Activated naive CD4-positive, alpha-beta T cell treated with Interleukin-2 at 50 U/mL for 16 hours (primary cell): ENCODE measurements at places on chromosomes 11 and 22.

GRCh38 chr11:78902771-78903507 lies 328.3 kb upstream of the NARS2 start:
- DNase-seq = no peak

- no peak for DNase-seq
Observed at GRCh38 chr22:47943729-47944700, 1181.6 kb downstream of the TBC1D22A start.

DNA sequence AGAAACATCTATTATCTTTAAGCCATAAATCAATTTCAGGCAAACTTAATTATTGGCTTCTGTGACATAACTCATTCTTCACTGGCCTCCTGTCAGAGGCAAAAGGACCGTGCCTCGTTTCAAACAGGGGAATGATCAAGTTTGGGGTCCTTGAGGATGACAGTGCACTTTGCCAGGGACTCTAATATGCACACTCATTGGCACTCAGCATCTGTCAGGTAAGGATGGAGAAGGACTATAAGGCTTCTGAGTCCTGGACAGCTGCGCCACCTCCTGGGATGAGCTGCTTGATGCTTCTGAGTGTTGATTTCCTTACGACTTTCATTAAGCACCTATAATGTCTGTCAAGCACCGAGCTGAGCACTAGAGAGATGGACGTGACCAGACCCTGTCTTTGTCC lies 20.2 kb downstream of the BPIFC start:
- DNase-seq = peak; percentile 6

- DNase-seq = peak; percentile 83
Observed at GRCh38 chr22:19478901-19479354, at the start of gene UFD1. TSS of gene UFD1 (minus strand) at chr22:19479193. CDS start at chr22:19479085, 108 bp downstream.

DNA sequence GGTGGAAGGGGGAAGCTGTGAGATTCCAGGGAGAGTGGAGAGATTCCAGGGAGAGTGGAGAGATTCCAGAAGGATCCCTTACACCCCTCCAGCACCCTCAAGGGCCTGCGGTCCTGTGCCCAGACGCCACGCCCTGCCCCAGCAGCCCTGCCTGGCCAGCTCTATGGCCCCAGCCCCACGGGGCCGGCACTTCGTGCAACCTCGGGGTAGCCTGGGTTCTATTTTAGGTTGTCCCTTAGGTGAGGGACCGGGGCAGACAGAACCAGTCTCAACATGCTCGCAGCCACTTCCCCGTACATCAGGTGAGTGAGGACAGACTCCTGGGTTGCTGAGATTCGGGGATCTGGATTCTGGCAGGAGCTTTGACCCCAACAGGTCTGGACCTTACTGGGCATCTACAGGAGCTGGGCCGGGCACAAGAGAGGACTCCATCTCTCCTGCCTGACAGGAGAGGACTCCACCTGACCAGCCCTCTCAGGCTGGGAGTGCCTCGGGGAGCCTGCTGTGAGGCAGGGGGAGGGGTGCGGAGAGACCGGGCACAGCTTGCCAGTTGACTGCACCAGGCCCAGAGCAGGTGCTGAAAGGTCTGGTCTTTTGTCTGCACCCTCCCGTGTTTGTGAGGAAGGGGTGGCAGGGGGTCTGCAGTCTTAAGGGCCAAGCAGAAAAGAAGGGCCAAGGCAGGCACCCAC lies 8.5 kb upstream of the ADORA2A start:
- no peak for DNase-seq

DNA sequence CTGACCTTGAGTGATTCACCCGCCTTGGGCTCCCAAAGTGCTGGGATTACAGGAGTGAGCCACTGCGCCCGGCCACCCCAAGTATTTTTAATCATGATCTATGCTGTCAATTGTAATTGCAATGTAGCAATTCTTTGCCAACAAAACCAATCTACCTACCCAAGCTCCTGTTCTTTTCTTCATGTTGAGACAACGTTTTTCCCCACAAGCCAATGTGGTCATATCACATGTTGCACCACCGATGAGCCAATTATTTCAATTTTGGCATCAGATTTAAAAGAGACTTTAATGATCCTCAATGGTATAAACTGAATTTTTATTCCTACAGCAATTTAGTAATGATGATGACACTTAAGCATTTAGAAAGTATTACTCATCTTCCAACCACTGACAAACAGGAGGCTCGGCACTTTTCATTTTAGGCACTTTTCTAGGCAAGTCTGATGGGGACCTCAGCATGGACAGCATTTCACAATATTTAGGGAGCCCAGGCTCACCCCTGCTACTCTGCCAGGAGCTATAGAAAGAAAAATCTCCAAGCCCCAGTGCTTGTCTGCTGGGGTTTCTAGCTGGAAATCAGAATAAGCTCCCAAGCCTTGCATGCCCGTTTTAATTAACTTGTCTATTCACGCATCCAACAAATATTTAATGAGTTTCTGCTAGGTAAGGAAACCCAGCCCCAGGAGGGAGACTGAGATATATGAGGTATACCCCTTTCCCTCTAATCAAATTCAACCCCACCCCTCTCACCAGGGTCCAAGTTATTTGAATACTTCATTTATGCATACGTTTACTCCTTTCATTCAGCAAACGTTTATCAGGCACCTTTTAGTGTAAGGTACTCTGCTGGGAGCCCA lies 291.4 kb downstream of the ST3GAL4 start:
- no peak for DNase-seq

DNA sequence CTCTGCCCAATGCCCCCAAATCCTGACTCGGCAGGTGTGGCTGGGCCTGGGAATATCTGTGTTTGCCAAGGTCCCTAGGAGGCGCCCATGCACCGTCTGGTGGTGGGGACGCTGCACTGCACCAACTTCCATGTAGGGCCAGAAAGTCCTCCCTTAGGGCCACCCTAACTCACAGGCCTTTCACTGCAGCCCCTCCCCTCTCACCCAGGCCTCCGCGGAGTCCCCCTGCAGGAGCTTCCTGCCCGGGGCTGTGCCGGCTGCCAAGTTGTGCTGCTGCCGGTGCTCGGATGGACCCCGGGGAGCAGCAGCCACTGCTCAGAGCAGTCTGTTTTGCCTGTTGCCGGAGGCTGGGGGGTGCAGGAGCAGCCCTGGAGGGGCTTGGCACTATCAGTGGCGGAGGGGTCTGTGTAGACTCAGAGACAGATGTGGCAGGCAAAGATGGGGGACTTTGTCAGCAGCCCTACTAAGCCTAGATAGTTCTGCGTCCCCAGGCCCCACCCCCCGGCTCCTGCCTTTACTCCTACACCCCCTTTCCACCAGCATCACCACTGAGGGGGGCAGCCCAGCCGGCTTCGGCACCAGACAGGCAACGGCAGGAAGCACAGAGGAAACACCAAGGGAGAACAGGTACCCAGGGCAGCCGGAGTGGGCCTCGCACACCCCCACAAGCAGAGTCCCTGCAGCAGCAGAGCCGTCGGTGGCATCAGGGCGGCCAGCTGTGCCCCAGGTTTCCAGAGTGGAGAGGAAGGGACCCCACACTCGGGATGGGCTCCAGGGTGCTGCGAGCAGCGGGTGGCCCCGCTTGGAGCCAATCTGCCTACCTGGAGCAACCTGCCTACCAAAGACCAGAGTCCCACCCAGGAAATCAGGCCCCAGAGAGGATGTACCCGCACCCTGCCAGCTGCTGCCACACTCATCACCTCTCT lies 124.3 kb downstream of the TRIM29 start:
- no peak for DNase-seq

DNA sequence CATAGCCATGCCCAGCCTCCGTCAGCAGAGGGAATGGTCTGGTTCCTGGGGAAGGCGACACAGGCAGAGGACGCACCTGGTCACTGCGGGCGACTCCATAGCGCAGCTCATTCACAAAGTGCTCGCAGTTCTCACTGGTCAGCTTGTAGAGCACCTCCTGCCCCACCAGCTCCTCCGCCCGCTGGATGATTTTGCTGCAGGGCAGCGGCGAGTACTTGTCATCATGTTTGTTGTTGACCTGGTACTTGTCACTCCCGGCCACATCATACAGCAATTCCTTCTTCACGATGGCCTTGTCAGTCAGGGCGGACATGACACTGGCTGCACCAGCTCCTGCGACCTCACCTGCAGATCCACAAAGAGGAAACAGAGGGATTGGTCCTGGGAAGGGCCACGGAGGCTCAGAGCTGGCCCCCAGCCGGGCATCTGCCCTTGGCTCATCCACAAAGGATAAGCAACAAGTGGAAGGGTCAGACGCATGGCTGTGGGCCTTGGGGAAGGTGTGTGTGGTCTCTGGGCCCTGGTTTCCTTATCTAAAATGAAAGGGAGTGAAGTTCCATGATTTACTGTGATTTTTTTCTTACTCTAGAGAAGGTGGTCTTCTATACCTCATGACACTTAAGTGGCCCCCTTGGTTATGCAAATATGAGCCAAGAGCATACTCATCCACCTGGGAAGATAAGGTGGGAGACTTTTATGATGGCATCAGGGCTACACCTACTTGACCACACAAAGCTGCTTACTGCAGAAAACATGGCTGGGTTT lies 24.0 kb downstream of the PLAAT3 start:
- no peak for DNase-seq

DNA sequence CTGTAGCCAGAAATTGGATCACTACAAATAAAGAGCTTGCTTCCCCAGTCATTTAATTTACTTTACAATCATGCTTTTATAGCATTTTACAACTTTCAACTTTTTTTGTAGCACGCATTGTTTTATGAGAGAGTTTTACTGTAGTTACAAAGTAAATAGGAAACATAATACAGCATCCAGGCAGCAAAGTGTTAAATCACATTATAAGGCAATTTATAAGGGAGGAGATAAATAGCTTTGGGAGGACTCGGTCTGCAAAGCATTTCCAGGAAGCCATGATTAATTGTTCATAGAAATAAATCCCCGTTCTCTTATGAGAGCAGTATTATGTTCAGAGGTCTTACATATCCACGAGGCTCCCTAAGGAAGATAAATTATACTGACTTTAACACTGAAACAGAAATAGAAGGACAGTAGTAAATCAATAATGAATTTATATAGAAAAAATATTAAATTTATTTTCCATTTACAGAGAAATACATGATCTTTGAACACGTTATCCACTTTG lies 792.6 kb upstream of the RAG2 start:
- DNase-seq = no peak

DNA sequence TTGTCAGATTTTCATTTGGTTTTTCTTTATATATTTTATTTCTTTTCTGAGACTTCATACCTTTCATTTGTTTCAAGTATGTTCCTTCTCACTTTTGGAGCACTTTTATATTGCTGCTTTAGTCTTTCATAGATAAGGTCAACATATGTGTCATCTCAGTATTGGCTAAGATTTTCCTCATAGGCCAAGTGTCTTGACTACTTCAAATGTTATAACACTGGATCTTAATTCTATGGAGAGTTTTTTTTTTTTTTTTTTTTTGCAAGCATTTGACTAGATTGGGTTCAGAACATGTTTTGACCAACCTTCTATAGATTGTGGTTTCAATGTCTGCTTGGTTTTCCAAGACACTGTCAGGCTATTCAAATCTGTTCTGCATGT lies 69.0 kb upstream of the NARS2 start:
- no peak for DNase-seq

DNA sequence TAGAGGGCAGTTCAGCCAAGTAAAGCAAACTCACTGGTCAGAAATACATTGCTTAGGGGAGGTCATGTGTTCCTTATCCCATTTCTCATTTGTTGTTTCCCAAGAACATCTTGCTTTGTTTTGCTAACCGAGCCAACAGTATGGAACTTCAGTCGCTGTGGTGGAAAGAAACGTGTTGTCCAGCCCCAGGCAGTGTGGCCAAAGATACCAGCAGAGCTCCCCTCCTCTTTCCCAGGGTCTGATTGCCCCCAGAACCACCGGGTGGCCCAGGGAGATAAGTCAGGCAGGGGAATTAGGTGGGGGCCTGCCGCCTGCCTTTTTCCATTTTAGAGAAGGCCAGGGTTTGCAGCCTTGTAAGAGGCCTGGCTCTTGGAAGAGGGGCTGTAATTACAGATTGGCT lies 98.7 kb upstream of the CRYBB3 start:
- DNase-seq = no peak

DNA sequence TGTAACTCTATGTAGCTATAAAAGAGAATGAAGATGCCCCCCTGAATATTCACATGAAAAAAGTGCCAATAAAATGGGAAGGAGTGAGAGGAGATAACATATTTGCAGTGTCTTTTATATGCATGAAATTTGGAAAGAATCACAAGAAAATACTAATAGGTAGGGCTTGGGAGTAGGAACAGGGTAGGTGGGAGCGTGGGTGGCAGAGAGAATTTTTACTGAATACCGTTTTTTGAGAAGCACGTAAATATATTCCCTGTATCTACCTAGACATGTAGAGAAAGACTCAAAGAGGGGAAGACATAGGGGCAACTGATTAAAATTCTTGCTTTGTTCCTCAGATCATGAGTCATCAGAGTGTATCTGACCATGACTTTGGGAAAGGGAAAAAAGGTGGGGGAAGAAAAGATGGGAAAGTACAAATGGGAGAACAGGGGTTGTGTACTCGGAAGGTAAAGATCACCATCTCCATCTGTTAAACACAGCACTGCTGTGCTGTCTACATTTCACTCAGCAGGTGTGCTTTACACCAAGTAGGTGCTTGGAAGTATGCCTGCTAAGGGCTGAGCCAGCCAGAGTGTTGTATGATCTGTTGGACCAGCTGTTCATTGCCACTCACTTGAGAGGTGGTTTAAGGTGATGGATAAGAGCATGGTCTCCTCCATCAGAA lies 16.0 kb downstream of the PRR5L start:
- DNase-seq = no peak

DNA sequence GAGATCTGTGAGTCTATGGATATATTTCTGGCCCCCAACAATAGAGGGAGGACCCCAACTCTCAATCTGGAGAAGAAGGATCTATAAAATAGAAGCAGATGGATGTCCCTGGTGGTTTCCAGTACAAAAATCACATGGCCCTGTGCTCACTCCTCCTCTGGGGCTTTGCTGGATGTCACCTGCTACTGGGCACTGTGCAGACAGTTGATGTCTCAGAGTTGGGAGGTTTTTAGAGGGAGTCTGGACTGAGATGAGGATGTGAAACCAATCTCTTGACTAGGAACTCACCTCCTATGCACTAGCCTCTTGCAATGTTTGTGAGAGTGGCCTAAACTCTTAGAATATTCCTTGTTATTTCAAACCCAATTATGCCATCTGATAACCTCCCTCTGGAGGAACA lies 107.2 kb downstream of the SCN3B start:
- DNase-seq = no peak

DNA sequence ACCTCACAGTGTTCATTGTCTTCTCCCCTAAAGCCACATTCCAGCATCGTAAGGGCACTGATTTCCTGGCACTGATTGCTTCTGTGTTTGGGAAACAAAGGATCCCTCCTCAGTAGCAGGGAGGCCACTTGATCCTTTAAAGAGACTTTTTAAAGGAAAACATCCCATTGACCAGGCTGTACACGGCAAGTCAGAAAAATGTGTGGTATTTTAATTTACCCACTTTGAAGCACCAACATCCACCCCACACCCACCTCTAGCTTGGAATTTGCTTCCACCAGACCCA lies 364.9 kb downstream of the SHANK2 start:
- DNase-seq = no peak

- no peak for DNase-seq
Observed at GRCh38 chr11:47997063-47998053, 17.0 kb downstream of the PTPRJ start.

DNA sequence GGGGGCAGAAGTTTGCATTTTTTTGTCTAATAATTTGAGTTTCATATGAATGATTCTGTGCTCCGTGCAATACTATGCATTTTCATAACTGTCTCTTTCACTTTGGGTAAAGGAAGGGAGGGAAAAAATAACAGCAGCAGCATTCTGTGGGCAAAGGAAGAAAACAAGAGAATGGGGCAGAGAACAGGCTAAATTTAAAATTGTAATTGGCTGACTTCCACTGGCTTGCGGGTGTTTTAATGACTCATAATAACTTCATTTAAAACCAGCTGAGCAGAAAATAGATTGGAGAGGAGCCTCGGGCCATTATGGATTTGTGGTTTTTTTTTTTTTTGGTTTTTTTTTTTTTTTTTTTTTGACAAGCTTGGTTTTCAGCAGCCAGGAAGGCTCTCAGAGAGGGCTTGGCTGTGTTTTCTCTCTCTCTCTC lies 107.4 kb downstream of the ZBTB16 start:
- no peak for DNase-seq
